Effector memory CD4-positive, alpha-beta T cell (primary cell): ENCODE measurements at places on chromosomes 7 and 10.
A peak's percentile ranks its signal among the peaks of the same experiment; 100 is the strongest.

- DNase-seq = no peak
These were observed 106.8 kb downstream of the ARHGAP22 start for GRCh38 chr10:48497780-48498770.

DNA sequence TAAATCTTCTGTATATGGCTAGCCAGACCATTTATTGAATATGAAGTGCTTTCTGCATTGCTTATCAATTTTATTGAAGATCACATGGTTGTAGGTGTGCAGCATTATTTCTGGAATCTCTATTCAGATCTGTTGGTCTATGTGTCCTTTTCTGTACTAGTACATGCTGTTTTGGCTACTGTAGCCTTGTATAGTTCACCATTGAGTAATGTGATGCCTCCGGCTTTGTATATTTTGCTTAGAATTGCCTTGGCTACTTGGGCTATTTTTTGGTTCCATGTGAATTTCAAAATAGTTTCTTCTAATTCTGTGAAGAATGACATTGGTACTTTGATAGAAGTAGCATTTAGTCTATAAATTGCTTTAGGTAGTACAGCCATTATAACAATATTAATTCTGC lies 1187.2 kb downstream of the XPNPEP1 start:
- no peak for DNase-seq

GRCh38 chr7:81128011-81128410 lies 209.2 kb upstream of the SEMA3C start:
- DNase-seq = no peak

DNA sequence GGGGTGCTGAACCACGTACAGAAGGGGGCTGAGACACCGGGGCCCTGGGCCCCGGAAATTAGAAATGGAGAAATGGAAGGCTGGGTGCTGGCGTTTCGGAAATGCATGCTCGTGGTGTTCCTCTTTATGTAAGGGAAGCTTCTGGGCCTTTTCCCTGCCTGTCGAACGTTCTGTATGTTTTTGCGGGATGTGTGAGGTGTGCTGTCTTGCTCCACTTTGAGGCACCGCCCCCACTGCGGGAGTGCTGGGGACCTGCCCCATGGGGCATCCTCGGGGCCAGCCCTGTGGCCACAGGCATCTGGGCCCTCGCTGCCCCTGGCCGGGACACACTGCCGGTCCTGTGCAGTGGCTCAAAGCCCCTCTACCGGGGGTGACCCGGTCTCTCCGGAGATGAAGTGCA lies 1.7 kb upstream of the VENTX start:
- no peak for DNase-seq

GRCh38 chr7:39339591-39339990 lies 226.6 kb upstream of the YAE1 start:
- DNase-seq = no peak

DNA sequence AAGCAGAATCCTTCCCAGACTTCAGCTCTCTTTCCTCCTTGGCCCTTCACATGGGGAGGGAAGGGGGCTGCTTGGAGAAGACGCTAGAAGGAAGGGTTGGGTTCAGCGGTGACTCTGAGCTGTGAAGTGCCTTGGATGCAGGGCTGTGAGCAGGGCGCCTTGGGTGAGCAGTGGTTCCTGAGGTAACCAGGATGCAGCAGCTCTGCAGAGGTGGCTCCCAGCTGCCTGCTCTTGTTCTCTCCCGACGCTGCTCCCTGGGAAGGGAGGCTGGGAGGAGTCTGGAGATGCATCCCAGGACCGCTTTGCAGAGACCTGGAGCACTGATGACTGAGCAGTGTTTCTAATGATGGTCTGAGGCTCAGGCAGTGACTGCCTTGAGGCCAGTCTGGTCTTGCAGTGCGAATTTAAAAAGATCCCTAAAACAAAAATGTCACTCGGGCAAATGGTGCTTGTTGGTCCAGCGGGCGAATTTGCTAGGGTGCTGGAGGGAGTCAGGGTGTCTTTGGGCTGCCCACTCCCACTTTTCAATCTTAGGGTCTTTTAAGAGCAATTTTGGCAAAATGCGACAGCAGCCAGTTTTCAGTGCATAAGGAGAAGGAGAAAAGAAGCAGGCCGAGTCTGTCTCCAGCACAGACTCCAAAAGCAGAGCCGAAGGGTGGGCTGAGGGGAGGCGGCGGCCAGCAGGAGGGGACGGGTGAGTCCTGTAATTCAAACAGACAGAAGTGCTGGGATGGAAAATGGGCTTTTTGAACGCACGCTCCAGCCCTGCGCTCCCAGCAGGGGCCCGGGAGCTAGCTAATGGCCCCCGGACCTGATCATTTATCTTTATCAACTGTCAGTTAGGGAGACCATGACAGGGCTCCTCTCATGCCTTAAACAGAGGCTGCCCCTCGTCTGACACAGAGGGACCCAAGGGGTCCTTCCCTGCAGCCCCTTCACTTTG lies 191.2 kb upstream of the SHH start:
- no peak for DNase-seq

DNA sequence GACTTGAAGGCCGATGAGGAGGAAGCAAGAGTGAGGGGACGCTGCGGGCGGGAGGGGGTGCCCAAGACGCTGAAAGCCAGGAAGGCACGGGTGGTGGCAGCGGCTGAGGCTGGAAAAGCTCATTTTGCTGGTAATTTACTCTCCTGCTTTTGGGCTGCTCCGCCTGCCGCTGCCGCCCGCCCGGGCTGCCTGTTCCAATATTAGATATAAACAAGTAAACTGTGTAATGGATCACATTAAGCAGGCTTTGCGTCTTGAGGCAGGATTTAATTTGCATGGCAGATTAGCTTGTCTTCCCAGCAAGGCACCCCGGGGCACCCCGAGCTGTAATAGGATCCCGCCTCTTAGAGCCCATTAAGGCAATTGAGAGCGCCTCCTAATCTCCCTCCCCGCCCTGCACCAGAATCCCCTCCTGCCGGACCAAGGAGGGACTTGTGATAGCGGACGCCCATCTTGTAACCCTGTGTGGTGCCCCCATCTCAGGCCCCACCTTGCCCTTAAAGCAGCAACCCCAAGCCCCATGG lies 46.1 kb upstream of the SLF2 start:
- DNase-seq = no peak

- DNase-seq = no peak
These were observed 327.5 kb upstream of the PLXDC2 start for GRCh38 chr10:19488592-19489280.

DNA sequence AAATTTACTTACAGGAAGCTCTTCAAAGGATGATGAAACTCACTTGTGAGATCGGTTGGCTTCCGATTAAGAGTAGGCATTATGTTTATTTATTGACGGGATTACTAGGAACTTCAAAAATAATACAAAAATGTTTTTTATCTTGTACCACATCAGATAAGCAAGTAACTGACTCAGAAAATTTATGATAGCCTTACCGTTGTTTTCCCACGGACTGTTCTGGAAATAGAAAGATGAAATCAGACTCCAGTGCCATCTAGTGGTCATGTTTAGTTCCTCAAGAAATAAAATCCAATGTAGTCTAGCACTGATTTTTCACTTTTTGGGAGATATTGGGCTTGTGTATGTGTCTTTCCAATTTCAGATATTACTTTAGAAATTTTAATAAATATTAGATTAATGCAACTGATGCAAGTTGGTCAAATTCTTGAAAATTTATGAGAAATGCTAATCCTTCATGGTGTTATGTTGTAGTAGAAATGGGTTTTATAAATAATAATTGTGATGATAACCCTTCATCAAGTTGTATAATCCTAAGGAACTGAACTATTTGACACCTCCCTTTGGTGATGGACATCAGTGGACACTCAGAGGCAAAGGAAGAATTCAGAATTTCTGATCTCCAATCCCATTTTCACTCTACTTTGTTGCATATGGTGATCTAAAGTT lies 168.8 kb downstream of the TMEM26 start:
- DNase-seq = no peak

GRCh38 chr7:151381348-151382078 lies 28.3 kb downstream of the WDR86 start:
- DNase-seq = peak; percentile 67

DNA sequence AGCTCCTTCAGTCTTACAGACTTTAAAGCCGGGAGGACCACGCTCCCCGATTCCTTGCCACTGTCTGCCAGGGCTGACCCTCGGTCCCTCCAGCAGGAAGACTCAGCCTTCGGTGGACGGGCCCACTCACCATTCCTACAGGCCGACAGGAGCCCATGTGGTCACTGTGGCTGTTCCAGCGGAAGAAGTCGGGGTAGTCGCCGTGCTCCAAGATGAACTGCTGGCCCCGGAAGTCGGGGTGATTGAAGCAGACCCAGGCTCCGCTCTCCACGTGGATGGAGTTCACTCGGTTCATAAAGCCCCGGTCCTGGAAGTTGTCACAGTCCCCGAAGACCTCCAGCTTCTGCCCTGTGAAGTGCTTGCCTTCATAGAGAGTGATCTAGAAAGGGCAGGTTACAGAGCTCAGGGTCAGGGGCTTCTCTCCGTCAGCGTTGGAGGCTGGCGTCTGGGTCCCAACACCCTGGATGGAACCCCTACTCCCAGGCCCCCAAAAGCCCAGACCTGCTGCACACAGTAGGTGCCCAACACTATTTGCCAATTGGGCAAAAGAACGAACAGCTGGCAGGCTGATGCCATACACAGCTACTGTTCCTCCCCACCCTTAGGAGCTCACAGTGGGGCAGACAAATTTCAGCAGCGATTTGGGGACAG lies 1.9 kb downstream of the CRYGN start:
- no peak for DNase-seq

GRCh38 chr7:17638727-17639126 lies 301.6 kb downstream of the SNX13 start:
- DNase-seq = no peak

DNA sequence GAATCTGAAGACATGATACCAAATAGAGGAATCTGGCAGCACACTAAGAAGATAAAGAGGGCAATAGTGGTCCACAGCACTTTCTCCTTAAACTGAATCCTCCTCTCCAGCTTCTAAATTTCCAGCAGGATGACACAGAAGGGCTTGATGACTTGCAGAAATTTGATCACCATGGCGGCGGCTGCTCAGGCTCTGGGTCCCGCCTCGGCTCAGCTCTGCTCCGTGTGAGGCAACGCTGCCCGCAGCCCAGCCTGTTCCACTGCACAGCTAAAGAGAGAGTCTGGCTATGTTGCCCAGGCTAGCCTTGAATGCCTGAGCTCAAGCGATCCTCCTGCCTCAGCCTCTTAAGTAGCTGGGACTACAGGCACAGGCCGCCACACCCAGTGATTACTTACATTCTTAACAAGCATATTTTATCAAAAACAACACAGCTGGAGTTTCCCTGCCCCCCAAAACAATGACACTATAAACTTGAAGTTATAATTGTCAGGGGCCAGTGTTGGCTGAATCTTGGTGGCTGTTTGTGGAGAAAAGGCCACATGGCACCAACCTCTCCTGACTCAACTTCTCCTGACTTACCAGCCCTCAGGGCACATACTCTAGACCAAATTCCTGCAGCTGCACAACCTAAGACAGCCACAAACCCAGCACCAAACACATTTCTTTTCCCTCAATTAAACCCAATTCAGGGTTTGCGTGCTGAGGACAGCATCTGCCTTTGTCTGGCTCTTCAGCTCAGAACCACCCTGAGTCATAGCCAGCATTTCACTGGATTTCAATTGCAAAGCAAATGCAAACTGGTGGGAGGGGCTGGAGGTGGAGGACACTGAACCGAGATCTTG lies 11.6 kb upstream of the TNPO3 start:
- no peak for DNase-seq

DNA sequence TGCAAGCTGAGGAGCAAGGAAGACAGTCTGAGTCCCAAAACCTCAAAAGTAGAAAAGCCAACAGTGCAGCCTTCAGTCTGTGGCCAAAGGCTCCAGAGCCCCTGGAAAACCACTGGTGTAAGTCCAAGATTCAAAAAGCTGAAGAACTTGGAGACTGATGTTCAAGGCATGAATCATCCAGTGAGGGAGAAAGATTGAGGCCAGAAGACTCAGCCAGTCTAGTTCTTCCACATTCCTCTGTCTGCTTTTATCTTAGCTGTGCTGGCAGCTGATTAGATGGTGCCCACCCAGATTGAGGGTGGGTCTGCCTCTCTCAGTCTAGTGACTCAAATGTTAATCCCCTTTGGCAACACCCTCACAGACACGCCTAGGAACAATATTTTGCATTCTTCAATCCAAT lies 20.1 kb upstream of the MDFIC start:
- no peak for DNase-seq

DNA sequence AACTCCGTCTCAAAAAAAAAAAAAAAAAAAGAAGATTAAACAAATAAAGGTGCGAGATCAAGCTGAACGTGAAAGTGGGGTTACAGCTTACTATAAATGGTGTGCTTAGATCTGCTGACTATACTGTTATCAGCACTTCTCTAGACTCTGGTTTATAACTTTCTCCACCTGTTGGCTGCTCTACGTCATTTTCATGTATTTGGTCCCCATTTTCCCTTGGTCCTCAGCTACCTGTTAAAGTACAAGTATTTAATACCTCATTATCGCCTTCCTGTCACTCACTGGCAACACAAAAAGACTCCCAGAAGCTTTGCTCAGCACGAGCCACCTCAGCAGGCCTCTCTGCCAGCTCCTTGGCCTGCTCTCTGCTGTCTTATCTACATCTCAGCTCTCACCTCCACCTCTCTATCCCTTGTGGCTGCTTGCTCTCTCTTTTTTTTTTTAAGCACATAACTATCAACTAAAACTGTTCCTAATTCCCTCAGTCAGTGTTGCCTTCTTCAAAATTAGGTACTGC lies 95.0 kb downstream of the ARMH3 start:
- DNase-seq = no peak

DNA sequence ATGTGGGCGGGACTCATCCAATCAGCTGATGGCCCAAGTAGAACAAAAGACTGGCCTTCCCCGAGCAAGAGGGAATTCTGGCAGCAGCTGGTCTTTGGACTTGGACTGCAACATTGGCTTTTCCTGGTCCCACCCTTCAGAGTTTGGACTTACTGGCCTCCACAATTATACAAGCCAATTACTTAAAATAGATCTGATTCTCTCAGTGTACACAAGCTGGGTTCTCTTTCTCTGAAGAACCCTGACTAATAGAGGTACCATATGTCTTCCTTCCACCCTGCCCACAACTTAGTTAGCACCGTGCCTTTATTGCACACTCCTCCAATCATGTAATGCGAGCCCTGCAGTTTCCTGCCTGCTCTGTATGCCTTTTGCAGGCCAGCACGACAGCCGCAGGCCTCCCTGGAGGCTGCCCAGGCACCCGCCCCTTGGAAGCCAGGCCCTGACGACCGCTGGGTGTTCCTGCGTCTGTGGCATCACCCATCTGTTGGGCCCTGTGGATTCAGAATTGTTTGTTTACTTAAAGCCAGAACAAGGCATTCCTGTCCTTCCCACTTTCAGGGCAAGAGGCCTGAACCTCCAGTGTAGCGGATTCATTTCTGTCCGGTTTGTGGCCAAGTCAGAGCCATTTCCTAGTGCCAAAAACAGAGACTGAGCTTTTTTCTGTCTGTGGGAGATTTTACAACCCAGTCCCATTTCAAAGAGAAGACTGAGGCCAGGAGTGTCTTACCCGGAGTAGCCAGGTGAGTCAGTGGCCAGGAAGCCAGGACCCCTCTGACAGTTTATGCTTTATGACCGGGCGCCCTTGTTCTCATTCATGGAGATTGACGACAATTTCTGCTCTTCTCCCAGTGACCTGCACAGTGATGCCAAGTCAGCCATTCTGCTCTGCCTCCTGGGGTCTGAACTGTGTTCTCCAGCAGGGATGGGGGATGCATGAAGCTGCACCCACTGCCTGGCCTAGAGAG lies 968 bp upstream of the INMT start:
- DNase-seq = no peak
